ENCODE measurements at places on chromosomes 12 and 14.

GRCh38 chr14:103491691-103492090 is 30.9 kb downstream of the CKB start:
- no peak for DNase-seq

DNA sequence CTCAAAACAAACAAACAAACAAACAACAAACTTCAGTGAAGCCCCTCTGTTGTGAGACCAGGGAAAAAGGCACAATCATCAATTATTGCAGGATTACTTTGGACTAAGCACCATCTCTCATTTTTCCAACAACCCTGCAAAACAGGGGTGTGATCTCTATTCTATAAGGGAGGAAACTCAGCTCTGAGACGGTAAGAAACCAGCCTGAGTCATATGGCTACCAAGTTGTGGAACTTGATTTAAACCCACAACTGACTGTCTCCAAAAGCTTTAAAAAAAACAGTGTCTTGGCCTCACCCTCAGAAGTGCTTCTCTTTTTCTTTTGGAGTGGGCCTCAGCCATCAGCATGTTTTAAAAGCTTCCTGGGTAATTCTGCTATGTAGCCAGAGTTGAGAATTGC is 49.8 kb downstream of the RIN3 start:
- peak; percentile 39 for DNase-seq

DNA sequence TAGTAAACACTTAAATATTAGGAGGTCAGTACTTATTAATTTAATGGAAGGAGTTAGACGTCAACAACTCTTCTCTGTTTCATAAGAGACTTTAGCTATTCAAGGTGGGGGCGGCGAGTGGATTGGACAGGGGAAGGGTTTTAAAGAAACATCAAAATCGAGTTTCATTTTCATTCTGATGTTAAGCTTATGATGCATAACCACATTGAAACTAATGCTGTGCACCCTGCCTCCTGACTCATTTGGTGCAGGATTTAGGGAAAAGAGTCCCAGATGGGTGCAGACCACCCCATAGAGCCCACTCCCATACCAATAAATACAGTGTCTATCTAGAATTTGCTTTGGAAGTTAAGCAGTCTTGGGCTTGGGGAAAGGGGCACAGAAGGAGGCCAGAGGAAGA is 7.4 kb downstream of the ZBTB39 start:
- peak; percentile 72 for DNase-seq

DNA sequence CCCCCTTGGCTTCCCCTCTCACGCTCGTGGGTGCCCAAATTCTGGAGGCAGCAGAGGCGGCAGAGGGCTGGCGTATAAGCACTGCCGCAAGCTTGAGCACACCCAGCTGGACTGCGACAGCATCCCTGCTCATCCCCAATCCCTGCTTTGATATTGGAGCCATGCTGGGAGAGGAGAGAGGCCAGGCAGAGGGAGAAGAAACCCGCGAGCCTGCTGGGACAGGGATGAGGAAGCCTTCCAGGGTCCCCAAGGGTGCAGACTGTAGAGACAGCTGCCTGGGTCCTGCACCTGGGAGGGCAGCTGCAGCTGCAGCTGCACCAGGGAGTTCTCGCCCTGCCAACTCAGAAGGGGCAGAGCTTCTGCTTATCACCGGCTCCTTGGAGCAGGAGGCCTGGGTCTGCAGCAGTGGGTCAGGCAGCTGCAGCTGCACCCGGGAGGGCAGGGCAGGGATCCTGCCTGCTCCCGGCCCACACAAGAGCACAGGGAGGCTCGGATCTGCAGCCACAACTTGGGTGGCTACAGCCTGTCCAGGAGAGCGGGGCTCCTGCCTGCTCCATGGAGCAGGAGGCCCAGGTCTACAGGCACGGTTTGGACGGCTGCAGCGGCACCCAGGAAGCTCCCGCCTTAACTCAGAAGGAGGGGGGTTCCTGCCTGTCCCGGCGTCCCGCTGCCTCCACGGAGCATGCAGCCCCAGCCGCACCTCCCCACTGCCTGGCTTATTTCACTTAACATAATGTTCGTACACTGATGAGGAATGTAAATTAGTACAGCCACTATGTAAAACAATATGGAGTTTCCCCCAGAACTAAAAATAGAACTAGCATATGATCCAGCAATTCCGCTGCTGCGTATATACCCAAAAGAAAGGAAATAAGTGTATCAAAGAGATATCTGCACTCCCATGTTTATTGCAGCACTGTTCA is 60.4 kb upstream of the SGPP1 start:
- DNase-seq: no peak

DNA sequence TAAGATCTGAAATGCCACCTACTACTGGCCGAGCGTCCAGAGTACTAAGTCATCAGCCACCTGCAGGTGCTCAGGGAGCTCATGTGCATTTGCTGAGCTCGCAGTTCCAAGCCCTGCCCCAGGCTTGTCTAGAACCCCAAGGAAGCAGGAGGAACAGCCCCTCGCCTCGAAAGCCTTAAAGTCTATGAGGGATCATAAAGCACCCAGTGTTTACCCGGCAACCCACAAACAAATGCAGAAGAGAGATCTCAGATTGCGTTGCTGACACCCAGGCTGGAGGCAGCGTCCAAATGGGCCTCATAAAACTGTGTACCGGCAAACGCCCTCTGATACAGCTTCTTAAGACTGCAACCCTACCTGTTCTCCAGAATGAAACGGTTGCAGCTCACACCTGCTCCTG is 6.8 kb downstream of the KDM2B start:
- no peak for DNase-seq

DNA sequence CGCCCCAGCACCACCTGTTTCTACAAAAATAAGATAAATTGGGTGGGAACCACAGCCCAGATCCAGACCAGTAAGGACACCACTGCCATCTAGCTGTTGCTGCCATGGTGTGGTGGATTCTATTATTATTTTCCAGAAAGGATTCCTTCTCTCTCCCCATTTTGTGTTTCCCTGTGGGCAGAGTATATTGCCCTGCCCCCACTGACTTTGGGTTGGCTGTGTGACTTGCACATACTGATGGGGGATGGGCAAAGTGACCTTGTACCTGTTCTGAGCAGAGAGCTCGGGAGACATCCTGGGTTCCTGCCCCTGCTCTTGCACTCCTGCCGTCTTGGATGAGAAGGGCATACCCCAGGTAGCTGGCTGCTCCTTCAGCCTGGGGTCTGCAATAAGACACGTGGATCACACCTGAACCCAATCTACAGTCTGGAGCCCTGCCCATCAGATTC is 24.3 kb downstream of the MOAP1 start:
- no peak for DNase-seq

- no peak for DNase-seq
These were observed 362.2 kb upstream of the SFSWAP start for GRCh38 chr12:131348646-131349045.

DNA sequence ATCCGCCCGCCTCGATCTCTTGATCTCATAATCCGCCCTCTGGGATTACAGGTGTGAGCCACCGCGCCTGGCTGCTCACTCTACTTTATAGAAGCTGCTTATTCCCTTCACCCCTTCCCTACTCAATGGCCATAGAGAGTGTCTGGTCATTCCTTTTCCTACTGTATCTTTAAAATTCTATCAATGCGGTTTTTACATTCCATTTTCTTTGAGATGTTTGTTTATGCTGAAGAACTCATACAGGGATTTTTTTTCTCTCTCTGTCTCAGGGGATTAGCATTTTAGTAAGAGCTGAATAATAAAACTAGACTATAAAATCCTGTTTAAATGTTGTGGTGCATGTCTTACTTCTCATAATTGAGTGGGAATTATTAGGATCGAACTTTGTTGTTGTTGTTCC is 218.6 kb upstream of the FOXN3 start:
- no peak for DNase-seq

DNA sequence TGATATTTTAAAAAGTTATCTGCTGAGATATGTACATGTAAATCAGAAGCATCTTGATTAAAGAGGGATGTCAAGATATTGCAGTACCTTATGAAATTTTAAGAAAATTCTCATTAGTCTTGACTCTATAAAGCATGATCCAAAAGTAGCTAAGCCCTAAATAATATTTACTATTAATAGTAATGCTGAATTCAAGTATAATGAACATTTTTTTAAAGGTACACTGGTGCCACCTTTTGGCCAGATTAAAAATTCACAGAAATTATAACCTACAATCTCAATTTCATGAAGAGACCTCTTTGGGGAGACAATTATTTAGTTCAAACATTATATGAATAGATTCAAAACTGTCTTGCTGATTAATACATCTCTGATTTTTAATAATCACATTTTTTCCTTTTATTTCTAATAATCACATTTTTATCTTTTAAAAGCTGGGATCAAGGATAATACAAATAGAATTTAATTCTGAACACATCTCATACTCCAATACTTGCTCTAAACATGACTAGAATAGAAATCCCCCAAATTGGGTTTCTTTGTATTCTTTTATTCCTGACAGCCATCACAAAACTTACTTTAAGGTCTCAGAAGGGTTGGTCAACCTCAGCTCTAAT is 13.4 kb downstream of the AKAP5 start:
- no peak for DNase-seq

DNA sequence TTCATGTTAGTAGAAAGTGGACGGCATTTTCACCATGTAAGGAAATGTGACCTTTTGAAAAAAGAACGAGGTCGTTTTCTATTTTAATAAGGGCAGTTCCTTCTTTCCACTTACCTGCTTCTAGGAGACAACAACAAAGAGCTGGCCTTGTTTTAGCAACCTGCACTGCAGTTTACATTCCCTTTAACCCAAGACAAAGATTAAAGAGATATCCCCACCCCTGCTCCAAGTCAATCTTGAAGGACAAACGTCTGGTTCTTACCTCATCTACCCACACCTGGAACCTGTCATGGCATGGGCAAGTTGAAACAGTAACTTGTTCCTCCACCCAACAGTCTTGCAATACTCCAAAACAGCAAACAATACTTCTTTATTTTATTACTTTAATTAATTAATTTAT is 32.7 kb downstream of the ZCCHC8 start:
- DNase-seq: no peak

- no peak for DNase-seq
These were observed 34.2 kb downstream of the MDM1 start for GRCh38 chr12:68297929-68298328.

- DNase-seq: no peak
These were observed 11.0 kb downstream of the MDM1 start for GRCh38 chr12:68321140-68321539.

GRCh38 chr14:47596860-47597259 is 78.5 kb downstream of the MDGA2 start:
- no peak for DNase-seq

- no peak for DNase-seq
These were observed 6.5 kb upstream of the OR4E1 start for GRCh38 chr14:21680072-21680471.

DNA sequence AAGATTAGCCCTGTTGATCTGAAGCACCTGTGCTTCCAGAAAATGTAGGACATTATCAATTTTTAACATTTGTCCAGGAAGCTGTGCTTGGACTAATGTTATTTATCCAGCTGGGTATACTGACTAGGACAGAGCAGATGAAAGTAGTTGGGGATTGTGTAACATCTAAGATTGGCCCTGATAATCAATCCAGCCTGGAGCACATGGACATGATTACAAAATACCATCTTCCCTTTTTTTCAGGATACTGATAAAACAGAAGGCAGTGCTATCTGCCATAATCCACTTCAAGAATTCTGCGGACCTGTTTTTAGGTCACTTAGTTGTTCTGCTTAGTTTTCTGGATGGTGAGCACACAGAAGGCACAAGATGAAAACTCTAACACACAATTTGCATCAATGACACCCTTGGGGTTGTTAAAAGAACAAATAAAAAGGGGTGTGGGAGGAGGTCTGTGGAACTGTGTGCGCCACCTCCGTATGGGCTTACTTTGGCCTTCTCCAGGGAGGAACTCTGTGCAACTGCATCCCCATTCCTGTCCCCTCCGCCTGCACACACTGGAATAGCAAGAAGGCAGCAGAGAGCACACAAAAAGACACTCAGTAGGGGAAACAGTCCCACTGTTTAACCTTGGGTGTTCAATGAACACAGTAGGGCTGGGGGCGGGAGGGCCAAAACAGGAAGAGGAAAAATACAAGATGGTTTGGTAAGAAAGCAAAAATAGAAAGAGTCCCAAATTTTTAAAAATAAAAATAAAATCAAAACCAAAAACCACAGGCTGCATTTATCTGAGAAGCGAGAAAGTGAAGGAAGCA is 31.1 kb upstream of the DUSP6 start:
- DNase-seq: no peak

DNA sequence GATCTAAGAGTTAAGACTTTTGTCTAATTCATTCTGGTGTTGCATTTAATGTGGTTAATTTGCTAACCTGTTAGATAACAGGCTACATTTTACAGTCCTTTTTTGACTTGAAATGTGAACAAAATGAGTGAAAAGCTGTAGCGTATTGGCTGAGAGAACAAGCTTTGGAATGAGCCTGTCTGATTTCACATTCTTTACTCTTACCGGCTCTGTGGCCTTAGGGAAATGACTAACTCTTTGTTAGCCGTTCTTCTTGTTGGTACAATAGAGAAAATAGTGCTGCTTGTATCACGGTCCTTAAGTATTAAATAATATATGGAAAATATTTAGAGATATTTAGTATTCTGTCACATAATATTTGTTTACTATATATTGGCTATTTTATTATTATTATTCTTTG is 1.9 kb downstream of the MNAT1 start:
- no peak for DNase-seq

DNA sequence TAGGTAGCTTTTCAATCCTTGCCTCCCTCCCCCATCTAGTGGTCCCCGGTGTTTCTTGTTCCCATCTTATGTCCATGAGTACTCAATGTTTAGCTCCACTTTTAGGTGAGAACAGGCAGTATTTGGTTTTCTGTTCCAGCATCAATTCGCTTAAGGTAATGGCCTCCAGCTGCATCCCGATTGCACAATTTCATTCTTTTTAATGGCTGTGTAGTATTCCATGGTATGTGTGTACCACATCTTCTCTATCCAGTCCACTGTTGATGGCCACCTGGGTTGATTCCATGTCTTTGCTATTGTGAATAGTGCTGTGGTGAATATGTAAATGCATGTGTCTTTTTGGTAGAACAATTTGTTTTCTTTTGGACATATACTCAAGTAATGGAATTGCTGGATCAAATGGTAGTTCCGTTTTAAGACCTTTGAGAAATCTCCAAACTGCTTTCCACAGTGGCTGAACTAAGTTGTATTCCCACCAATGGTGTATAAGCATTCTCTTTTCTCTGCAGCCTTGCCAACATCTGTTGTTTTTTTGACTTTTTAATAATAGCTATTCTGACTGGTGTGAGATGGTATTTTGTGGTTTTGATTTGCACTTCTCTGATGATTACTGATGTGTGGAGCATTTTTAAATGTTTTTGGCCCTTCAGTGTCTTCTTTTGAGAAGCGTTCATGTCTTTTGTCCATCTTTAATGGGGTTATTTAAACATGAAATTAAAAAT is 34.2 kb upstream of the ASPG start:
- no peak for DNase-seq
